Fibroblast of mammary gland (primary cell): ENCODE measurements at places on chromosomes 7 and 10.

DNA sequence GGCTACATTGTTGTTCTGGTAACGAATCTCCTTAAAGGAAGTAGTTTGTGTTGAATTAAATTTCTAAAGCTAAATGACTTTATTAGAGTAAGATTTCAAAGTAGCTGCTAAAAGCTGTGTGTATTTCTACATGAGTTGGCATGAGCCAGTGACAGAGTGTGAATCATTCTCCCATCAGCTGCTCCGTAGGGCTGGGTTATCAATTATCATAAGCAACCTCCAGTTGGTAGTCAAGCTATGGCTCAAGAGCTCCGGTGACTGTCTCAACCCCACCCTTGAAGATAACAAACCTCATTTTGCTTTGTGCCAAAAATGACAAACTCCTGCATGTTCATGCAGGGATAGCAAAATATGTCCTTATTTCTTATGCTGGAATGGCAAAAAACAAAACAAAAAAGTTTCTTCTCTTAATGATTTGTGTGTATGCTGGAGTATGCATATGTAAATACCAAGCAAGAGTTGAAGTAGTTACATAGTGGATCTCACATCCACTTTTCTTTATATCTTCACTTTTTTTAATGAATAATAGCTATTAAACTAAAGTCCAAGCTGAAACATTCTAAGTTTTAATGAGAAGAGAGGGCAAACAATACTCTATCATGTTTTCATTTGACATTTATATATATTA, 249.4 kb downstream of the CACNA2D1 start:
- peak; percentile 74 for DNase-seq

- peak; percentile 74 for DNase-seq
These were observed 32.8 kb upstream of the DGKI start for GRCh38 chr7:137879357-137880158.

DNA sequence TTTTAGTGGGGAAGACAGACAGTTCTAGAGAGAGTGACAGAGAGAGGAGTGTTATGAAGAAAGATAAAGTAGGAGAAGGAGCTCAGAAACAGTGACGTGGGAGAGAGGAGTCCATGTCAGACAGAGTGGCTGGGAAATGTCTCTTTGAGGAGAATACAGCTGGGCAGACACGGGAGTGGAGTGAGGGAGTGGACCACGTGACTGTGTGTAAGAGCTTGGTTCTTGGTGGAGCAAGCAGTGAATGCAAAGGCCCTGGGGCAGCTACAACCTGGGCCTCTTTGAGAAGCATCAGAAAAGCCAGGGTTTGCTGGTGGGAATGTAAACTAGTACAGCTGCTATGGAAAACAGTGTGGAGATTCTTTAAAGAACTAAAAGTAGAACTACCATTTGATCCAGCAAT, 11.9 kb upstream of the PLEKHS1 start:
- no peak for DNase-seq

GRCh38 chr7:45363669-45364068, 206.1 kb downstream of the RAMP3 start:
- DNase-seq = no peak

DNA sequence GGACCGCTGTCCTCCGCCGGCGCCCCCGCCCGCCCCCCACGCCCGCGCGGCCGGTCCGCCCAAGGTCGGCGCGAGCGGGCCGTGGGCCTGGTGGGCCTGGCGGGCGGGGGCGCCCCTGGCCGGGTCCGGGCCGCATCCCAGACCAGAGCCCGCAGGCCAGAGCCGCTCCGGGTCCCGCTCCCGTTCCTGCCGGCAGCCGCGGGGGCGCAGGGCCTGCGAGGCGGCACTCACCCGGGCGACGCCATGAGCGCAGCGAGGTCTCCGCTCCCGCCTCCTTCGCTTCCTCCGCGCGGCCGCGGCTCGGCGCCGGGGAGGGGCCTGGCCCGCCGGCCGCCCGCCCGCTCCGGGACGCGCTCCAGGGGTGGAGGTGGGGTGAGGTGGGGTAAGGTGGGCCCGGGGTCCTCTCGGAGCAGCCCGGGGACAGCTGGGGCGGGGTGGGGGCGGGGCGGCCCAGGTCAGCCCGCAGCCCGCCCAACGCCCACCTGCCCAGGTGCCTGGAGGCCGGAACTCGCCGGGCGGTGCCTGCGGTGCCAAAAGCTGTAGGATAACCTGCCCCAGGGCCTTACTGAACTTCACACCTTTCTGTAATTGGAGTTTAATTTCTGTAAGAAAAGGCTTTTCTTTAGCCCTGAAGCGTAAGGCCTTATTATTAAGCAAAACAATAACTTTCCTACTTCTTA, at the start of gene URGCP:
URGCP (minus strand) TSS at position 266 of the 680 bp plus-strand sequence; CDS start at position 245, 21 bp downstream.
- no peak for DNase-seq

GRCh38 chr10:70381471-70382421, 679 bp downstream of the LRRC20 start:
- no peak for DNase-seq

DNA sequence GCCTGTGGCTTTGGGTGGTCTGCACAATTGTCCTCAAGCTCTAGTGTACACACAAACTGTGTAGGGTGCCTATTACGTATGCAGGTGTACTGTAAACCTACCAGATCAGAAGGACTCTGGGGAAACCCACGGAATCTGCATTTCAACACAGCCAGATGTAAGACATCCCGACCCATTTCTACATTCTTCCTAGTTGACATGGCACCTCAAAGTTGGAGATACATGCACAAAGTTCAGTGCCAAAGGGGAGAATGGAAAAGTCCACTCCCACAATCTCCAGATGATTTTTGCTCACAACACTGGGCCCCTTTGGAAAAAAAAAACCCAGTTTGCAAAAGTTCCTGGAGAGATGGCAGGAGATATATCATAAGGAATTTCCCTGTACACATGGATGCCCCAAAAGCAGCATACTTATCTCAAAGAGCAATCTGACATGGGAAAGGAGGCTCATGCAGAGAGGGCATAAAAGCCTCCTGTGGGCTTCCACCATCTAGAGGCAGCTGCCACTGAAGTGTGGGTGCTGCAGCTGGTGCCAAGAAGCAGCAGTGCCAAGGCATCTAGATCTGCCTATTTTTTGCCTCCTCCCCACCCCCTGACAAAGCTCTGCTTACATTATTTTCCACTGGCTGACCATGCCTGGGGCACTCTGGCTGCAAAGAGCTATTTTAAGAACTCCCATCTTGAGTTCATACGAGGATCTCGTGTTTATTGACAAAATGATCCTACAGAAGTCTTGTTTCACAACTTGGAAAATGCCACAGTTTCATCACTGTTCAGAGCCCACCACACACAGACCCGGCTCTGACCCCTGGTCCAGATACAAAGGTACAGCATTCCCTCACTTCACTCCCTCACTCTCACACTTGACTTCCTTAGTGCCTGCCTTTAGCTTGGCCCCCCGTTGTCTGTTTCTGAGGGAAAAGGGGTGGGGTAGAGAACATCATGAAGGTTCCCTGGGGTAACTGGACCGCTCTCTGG, 12.9 kb downstream of the TECTB start:
- DNase-seq = peak; percentile 36

- DNase-seq = no peak
These were observed 119.1 kb downstream of the TFEC start for GRCh38 chr7:115911465-115911864.

GRCh38 chr10:97520520-97520919, 21.8 kb downstream of the UBTD1 start:
- no peak for DNase-seq
